ENCODE measurements at places on chromosomes 4 and X.
A peak's percentile ranks its signal among the peaks of the same experiment; 100 is the strongest.

- no peak for DNase-seq
Measured at GRCh38 chr4:24754571-24754970, 40.8 kb upstream of the SOD3 start.

DNA sequence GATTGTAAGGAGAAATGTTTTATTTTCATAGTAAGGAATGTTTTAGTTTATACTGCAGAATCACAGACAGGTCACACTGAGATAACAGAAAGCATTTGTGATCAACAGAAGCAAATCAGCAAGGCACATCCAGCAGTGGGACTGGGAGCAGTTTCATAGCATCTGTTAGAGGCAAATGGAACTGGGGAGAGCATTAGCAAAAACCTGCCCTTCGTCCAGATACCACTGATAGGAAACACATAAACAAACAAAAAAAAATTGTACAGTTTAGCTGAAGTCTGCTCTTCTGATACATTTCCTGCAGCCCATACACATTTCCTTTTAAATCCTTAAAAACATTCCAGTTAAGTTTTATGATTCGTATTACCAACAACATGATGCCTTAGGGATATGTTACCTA, 374.3 kb downstream of the PCDH7 start:
- no peak for DNase-seq

GRCh38 chr4:81826335-81826734, 354.6 kb upstream of the RASGEF1B start:
- DNase-seq = no peak

- no peak for DNase-seq
Measured at GRCh38 chr4:100083289-100083688, 107.0 kb downstream of the DDIT4L start.

DNA sequence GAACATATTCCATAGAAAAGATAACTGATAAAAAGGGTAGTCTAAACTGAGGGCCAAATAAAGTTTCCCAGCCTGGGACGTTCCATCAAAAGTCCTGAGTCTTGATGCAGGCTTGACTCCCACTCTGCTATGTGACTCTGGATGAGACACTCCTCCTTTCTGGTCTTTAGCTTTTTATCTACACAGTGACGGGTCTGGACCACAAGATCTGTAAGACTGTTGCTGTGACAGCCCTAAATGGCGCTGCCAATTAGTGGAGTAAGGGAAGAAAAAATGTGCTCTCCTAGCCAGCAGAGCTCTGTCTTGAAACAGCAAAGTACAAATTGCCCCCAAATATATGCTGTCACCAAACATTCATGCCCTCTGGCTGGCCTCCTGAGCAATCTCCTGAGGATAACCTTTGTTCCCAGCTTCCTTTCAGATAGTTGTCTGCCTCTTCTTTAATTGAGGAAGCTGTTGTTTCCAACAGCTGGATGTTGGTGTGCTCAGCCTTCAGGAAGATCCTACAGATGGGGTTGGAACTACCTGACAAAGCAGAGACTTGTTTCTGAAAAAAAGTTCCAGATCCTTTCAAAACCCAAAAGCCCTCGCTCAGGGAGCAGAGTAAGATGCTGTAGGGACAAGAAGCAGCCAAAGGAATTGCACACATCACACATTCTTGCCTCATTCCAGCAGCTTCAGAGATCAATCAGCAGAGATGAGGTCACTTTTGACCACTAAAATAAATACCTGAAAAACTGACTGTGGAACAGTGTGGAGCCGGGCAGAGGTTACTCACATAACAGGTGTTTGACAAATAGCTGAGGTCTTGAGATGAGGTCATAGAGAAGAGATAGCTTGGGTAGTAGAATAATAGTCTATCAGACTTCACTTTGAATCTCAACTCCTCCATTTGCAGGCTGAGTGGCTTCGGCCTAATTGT, 383.4 kb upstream of the FGF13 start:
- DNase-seq = no peak

DNA sequence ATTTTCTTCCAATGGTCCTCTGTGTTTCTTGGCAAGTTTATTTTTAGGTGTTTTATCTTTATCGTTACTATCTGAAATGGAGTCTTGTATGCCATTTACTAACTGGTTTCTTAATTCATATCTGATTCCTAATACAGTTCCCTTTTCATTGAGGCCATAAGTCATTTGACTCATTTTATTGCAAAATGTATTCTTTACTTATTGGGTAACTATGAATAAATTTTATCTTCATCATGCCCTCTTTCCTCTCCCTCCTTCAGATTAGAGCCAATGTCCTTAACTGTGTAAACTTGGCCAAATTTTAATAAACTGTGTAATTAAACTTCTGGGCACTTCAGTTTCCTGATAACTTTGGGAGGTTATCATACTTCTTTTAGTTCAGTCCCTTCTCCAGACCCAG, 19.3 kb upstream of the MSMO1 start:
- no peak for DNase-seq

- DNase-seq = no peak
Measured at GRCh38 chr4:14434483-14434882, 567.8 kb upstream of the CPEB2 start.

GRCh38 chr4:6582889-6583490, 8.0 kb downstream of the MAN2B2 start:
- peak; percentile 51 for DNase-seq

- DNase-seq = no peak
Measured at GRCh38 chrX:17917945-17918577, 57.0 kb upstream of the RAI2 start.

GRCh38 chrX:110414679-110415439, 56.2 kb downstream of the RTL9 start:
- DNase-seq = peak; percentile 79

GRCh38 chr4:22385611-22386011, 130.3 kb downstream of the ADGRA3 start:
- DNase-seq = peak; percentile 53

GRCh38 chr4:2402048-2402842, 16.2 kb downstream of the ZFYVE28 start:
- peak; percentile 24 for DNase-seq

Measured in HFFc6 (cell line).